ENCODE measurements at places on chromosomes 7 and 10. TPM values are rescaled to one million over a fixed set of nuclear protein-coding genes. Genes with fewer than 3 reads are reported as not detected.

DNA sequence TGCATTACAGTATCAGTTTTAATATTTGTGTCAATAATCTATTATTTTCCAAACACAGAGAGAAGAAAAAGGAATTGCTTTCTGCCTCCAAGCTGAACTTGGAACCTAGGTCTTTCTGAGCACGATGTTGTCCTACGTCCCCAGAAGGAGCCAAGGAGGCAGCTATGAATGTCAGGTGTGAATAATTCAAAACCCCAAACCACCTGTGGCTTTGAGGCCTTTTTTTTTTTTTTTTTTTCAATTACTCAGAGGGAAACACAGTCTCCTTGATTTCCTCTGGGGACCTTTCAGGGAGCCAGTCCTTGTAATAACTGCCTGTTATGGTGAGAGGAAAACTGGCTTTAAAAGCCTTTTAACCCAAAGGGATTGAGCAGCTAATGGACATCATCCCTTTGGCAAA is 8.3 kb downstream of the GPR85 start:
- H3K4me1 ChIP-seq = no peaks in the 10 kb centered on the region
- no peaks in the 10 kb centered on the region for H3K27me3 ChIP-seq
- DNase-seq = no peak
- H3K27ac ChIP-seq = no peak overlapping the region
- no peak overlapping the region for H3K4me3 ChIP-seq

- H3K27ac ChIP-seq = no peak overlapping the region
- DNase-seq = no peak
- H3K4me3 ChIP-seq = no peak overlapping the region
- no peaks in the 10 kb centered on the region for H3K4me1 ChIP-seq
- H3K27me3 ChIP-seq = no peaks in the 10 kb centered on the region
Measured at GRCh38 chr10:16689227-16689626, 128.0 kb downstream of the RSU1 start.

GRCh38 chr7:142984297-142984696 is 22.1 kb upstream of the KEL start:
- no peaks in the 10 kb centered on the region for H3K4me1 ChIP-seq
- H3K27me3 ChIP-seq = no peaks in the 10 kb centered on the region
- no peak for DNase-seq
- H3K4me3 ChIP-seq = no peak overlapping the region
- no peaks in the 10 kb centered on the region for H3K36me3 ChIP-seq

DNA sequence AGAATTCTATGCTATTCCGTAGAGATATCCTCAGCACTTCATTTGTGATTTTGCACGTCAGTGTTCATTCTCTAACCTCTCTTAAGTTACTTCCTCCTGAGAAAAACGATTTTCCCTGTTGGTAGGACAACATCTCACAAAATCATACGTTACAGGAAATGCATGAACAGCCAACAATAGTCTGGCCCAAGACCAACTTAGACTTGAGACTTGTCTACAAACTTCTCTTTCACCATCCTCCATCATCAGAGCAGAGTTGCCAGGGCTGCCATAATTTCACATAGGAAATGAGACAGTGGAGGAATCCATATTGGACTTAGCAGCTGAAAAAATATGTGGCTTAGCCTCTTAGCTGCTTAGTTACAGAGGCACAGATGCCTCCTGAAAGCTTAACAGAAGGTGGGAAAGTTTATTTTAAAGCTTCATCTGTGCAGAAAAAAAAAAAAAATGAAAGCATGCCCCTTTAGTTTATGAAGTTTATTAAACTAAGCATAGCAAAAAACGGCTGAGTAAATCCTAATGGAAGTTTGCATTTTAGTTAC is 222.5 kb upstream of the CACNA2D1 start:
- no peak overlapping the region for H3K27ac ChIP-seq
- H3K27me3 ChIP-seq = no peaks in the 10 kb centered on the region
- no peaks in the 10 kb centered on the region for H3K4me1 ChIP-seq
- no peaks in the 10 kb centered on the region for H3K36me3 ChIP-seq

GRCh38 chr10:106992055-106992454 is 172.5 kb downstream of the SORCS1 start:
- H3K27me3 ChIP-seq = no peaks in the 10 kb centered on the region
- H3K36me3 ChIP-seq = no peaks in the 10 kb centered on the region
- no peak for DNase-seq
- H3K27ac ChIP-seq = no peak overlapping the region

Gene HOXA5
- 48.7 TPM for total RNA-seq

Gene TRAPPC14
- total RNA-seq = 3.4 TPM

Gene PHYH
- total RNA-seq = 74.7 TPM

Measured in breast epithelium (tissue), 4 donors.